ENCODE measurements at places on chromosomes 13 and 19. TPM values are rescaled to one million over a fixed set of nuclear protein-coding genes. Genes with fewer than 3 reads are reported as not detected.

The SULT2B1 gene
- total RNA-seq: not detected

The SERP2 gene
- total RNA-seq: 8.6 TPM

- no peak for DNase-seq
- no peaks in the 10 kb centered on the region for H3K36me3 ChIP-seq
- H3K27ac ChIP-seq: no peak overlapping the region
- H3K4me3 ChIP-seq: no peak overlapping the region
- H3K4me1 ChIP-seq: no peaks in the 10 kb centered on the region
- no peaks in the 10 kb centered on the region for H3K27me3 ChIP-seq
Observed at GRCh38 chr13:84609716-84610115, 727.4 kb upstream of the SLITRK1 start.

The CSNK1G2 gene
- total RNA-seq: 92.6 TPM

The C5AR1 gene
- not detected for total RNA-seq

The NLRP5 gene
- total RNA-seq: not detected

- no peaks in the 10 kb centered on the region for H3K36me3 ChIP-seq
- H3K4me3 ChIP-seq: no peak overlapping the region
- peak; percentile 18 for DNase-seq
- no peak overlapping the region for H3K27ac ChIP-seq
- H3K4me1 ChIP-seq: no peaks in the 10 kb centered on the region
Observed at GRCh38 chr19:2309734-2310362, 1.9 kb upstream of the LINGO3 start.

DNA sequence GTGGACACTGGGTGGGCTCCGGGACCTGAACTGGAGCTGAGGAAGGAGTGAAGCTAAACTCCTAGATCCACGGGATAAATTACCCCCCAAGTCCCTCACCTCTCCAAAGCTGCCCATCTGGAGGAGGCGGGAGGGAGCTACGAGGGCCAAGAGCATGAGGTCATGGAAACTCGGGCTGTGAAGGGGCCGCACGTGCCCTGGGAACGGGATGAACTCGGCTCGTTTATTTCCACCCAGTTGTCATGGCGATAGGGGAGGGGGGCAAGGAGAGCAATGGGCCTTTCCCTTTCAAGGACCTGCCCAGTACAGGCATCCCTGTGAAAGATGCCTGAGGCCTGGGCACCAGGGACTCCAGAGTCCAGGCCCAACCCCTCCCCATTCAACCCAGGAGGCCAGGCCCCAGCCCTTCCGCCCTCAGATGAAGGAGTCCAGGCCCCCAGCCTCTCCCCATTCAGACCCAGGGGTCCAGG is 3.8 kb downstream of the PPP1R12C start:
- H3K36me3 ChIP-seq: no peaks in the 10 kb centered on the region
- H3K4me3 ChIP-seq: no peak overlapping the region
- no peaks in the 10 kb centered on the region for H3K27me3 ChIP-seq
- peaks cover 23% of the 10 kb centered on the region for H3K4me1 ChIP-seq
- peak; percentile 83 for DNase-seq

DNA sequence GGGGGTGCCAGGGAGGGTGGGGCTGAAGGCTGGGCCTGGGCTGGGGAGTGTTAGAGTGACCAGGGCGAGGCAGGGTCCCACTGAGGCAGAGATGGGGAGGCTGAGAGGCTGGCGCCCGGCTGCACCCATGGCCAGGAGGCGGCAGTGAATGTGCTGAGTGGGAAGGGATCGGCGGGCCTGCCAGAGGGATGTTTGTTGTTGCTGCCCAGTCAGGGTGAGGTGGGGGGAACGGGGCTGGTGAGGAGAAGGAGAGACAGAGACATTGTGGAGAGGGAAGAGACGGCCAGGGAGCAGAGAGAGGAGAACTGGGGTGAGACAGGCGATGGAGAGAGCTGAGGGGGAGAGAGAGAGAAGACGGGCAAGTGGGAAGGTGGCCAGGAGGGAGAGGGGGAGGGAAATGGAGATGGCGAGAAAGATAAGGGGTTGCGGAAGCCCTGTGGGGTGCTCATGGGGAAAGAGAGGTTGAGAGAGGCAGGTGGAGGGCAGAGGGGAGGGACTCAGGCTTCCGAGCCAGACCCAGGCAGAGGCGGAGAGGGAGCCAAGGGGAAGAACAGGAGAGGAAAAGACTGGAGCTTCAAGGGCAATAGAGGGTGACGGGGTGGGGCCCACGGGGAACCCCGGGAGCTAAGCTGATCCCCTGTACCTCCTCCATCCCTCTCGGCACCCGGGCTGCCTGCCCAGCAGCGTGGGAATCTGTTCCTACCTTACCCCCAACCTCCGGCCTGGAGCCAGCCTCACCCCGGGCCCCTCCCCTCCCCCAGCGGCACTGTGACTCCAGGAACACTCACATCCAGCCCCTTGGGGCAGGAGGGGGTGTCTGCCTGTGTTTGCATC is 690 bp upstream of the B3GNT8 start:
- H3K4me3 ChIP-seq: peak overlapping the region; percentile 7
- H3K4me1 ChIP-seq: peaks cover 43% of the 10 kb centered on the region
- H3K36me3 ChIP-seq: peaks cover 3% of the 10 kb centered on the region
- peak overlapping the region; percentile 84 for H3K27ac ChIP-seq

The CPAMD8 gene
- 53.4 TPM for total RNA-seq

The MPHOSPH8 gene
- 16.5 TPM for total RNA-seq

DNA sequence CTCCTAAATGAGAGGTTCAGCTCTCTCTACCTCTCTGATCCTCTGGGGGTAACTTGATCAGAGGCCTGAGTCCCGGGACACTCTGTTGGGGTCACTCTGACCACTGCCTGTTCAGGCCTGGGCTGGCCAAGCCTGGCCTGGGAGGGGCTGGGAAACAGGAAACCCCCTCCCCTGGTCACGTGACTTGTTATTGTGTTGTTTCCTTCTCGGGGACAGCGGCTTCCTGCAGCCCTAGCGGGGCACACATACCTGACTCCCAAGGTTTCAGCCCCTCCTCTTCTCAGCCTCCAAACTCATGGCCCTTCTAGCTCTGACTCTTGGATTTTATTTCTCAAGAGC is at the start of gene USHBP1:
Gene USHBP1, minus strand, starts transcription at position 105 of the 339 bp plus-strand sequence. CDS start 446 bp downstream, outside the sequence.
- peaks cover 3% of the 10 kb centered on the region for H3K4me1 ChIP-seq
- no peaks in the 10 kb centered on the region for H3K36me3 ChIP-seq
- H3K4me3 ChIP-seq: no peak within 1 kb of the TSS
- no peak within 1 kb of the TSS for H3K27ac ChIP-seq
- no peak for DNase-seq
- no peaks in the 10 kb centered on the region for H3K27me3 ChIP-seq

The THSD8 gene
- not detected for total RNA-seq

- no peak overlapping the region for H3K27ac ChIP-seq
- peak; percentile 38 for DNase-seq
- H3K27me3 ChIP-seq: no peaks in the 10 kb centered on the region
- H3K36me3 ChIP-seq: no peaks in the 10 kb centered on the region
- H3K4me3 ChIP-seq: no peak overlapping the region
Observed at GRCh38 chr13:44191504-44192171, 182.0 kb upstream of the SERP2 start.

- H3K27ac ChIP-seq: no peak overlapping the region
- no peaks in the 10 kb centered on the region for H3K4me1 ChIP-seq
- no peak for DNase-seq
- H3K27me3 ChIP-seq: no peaks in the 10 kb centered on the region
- peaks cover 4% of the 10 kb centered on the region for H3K36me3 ChIP-seq
- H3K4me3 ChIP-seq: no peak overlapping the region
Observed at GRCh38 chr19:23771316-23771715, 12.6 kb upstream of the ZNF681 start.

DNA sequence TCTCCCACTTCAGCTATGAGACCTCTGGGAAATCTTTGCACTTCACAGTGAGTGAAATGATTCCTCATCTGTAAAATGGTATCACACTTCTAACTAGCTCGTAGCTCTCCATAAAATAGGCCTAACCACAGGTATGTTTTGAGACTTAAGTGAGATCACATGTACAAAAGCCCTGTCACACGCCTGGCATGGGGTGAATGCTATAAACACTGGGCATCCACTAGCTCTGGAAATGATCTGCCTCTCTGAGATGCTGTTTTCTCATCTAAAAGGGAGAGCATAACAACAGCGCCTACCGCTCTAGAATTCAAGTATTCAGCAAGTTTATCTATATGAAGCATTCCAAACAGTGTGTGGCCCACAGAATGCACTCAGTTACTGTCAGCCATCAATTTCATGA is 2.2 kb downstream of the AKT2 start:
- no peak overlapping the region for H3K4me3 ChIP-seq
- peak overlapping the region; percentile 98 for H3K27ac ChIP-seq
- no peaks in the 10 kb centered on the region for H3K36me3 ChIP-seq
- peaks cover 29% of the 10 kb centered on the region for H3K4me1 ChIP-seq

GRCh38 chr19:11168568-11168967 is 13.0 kb upstream of the SPC24 start:
- no peak overlapping the region for H3K27ac ChIP-seq
- H3K36me3 ChIP-seq: peaks cover 24% of the 10 kb centered on the region

GRCh38 chr19:1933244-1933643 is 7.7 kb upstream of the CSNK1G2 start:
- no peak for DNase-seq
- H3K27ac ChIP-seq: no peak overlapping the region
- no peak overlapping the region for H3K4me3 ChIP-seq
- no peaks in the 10 kb centered on the region for H3K27me3 ChIP-seq
- no peaks in the 10 kb centered on the region for H3K36me3 ChIP-seq

The DNAJC15 gene
- total RNA-seq: 0.88 TPM

DNA sequence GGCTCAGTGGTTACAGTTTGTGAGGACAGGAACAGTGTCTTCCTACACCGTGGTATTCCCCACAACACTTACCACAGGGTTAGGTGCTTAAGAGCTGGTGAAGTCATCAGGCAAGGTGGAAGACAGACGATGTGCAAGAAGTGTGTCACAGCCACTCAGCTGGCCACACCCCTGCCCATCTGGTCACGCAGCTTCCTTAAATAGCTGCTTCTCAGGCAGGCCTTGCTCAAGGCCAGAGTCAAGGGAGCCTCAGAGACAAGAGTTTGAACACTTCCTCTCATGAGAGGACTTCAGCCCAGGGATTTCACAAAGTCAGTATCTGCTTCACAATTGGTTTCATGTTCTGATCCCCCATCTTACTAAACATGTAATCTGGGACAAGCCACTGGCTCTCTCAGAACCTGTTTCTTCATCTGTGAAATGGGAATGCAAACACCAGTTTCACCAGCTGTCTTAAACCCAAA is 80.3 kb upstream of the FRY start:
- peak; percentile 8 for DNase-seq
- no peaks in the 10 kb centered on the region for H3K36me3 ChIP-seq
- H3K4me3 ChIP-seq: no peak overlapping the region
- H3K4me1 ChIP-seq: peaks cover 15% of the 10 kb centered on the region
- no peaks in the 10 kb centered on the region for H3K27me3 ChIP-seq

GRCh38 chr13:107217251-107217650 is 649.3 kb upstream of the ARGLU1 start:
- H3K4me1 ChIP-seq: no peaks in the 10 kb centered on the region
- no peak overlapping the region for H3K27ac ChIP-seq
- no peaks in the 10 kb centered on the region for H3K36me3 ChIP-seq

The MCF2L gene
- 32.0 TPM for total RNA-seq

The IFNL3 gene
- not detected for total RNA-seq

GRCh38 chr19:4635754-4636116 is 3.6 kb upstream of the TNFAIP8L1 start:
- H3K4me1 ChIP-seq: peaks cover 6% of the 10 kb centered on the region
- H3K36me3 ChIP-seq: no peaks in the 10 kb centered on the region
- H3K27me3 ChIP-seq: no peaks in the 10 kb centered on the region
- H3K27ac ChIP-seq: peak overlapping the region; percentile 49

DNA sequence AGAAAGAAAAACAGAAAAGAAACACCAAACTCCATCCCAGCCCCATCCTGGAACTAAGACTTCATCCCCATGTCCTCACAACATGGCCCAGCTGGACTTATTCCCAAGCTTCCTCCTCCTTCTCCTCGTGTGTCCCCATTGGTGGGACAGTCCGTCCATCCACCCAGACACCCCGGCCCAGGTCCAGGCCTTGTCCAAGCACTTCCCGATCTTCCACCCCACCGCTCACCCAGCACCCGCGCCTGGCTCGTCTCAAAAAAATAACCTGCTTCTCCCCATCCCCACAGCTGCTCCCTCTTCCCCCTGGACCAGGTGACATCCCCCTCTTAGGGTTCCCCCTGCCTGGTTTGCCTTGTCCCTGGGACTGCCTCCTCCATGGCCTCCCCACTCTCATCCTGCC is 1.4 kb upstream of the FCER2 start:
- no peak for DNase-seq
- H3K27me3 ChIP-seq: peaks cover 6% of the 10 kb centered on the region
- no peak overlapping the region for H3K4me3 ChIP-seq

The NLRP7 gene
- total RNA-seq: 1.8 TPM

The KRTDAP gene
- not detected for total RNA-seq

The ARL11 gene
- total RNA-seq: 0.21 TPM

- H3K4me1 ChIP-seq: no peaks in the 10 kb centered on the region
- no peaks in the 10 kb centered on the region for H3K36me3 ChIP-seq
- no peak for DNase-seq
- H3K27me3 ChIP-seq: no peaks in the 10 kb centered on the region
- no peak overlapping the region for H3K27ac ChIP-seq
Observed at GRCh38 chr13:106362707-106363106, 172.8 kb downstream of the EFNB2 start.

- no peak overlapping the region for H3K4me3 ChIP-seq
- no peaks in the 10 kb centered on the region for H3K27me3 ChIP-seq
Observed at GRCh38 chr13:98595134-98595533, 18.2 kb upstream of the STK24 start.

GRCh38 chr19:18856385-18857126 is 24.8 kb downstream of the UPF1 start:
- H3K36me3 ChIP-seq: peaks cover 68% of the 10 kb centered on the region
- no peaks in the 10 kb centered on the region for H3K4me1 ChIP-seq
- DNase-seq: peak; percentile 58
- H3K27ac ChIP-seq: no peak overlapping the region
- H3K27me3 ChIP-seq: no peaks in the 10 kb centered on the region
- H3K4me3 ChIP-seq: no peak overlapping the region

DNA sequence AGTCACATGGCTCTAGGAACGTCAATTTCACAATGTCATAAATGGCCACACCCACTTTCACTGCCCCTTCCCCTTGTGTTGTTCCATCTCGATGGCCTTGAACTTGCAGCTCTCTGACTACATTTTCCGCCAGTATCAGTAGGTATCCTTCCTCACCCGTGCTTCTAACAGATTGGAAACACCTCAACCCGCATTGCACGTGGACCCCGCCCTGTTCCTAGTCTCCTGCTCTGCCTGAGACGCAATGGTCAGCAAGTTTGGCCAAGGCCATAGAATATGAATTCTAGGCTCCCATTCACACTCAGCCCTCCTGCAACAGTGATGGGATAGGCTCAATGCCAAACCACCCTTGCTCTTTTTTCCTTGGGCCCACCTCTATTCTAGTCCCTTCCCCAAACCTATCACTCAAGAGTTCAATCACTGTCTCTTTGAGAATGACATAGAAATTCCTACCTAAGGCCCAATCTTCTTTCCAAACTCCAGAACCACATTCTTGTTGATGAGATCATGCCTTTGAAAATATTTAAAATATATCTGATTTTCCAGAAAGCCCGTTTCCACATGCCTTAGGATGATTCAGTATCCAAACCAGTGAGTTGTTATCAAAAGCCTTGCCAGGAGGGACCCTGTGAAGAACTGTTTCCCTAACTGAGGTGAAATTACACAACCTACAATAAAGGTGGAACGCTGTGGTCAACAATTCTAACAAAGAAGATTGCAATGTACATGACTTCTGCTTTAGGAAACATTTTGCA is 334.6 kb downstream of the MYO16 start:
- H3K4me3 ChIP-seq: no peak overlapping the region
- no peak for DNase-seq
- no peaks in the 10 kb centered on the region for H3K4me1 ChIP-seq
- no peak overlapping the region for H3K27ac ChIP-seq
- no peaks in the 10 kb centered on the region for H3K36me3 ChIP-seq

The GPR4 gene
- total RNA-seq: 0.14 TPM

- peaks cover 25% of the 10 kb centered on the region for H3K36me3 ChIP-seq
- H3K4me1 ChIP-seq: peaks cover 23% of the 10 kb centered on the region
- peak overlapping the region; percentile 17 for H3K27ac ChIP-seq
- DNase-seq: no peak
Observed at GRCh38 chr13:19960653-19960976, 2.1 kb downstream of the ZMYM2 start.

Data from cardiac muscle cell (in vitro differentiated cells and primary cell).